ENCODE measurements at places on chromosomes 5 and 9.

DNA sequence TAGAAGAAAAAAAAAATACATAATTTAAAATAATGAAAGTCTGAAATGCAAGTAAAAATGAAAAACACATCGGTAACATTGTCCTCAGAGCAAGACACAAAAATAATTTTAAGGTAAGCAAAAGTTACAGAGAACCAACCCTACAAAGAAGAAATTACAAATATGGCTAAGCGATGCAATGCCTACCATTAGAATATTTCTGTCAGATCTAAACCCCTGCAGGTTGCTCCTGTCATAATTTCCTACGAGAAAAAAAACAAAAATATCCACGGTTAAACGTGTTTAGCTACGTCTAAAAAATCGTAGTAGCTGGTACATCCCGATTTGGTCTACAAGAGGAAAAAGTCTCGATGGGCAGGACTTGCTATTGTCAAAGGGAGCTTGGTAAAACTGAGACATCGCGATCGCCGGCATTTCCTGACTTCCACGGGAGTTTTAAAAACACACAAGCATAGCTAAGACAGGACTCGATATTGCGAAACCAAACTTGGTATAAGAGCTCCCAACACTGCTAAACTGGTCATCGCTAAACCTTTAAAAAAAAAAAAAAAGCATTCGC is 1.1 kb upstream of the ANXA2R start:
- peak; percentile 58 for DNase-seq

- DNase-seq, result no peak
Observed at GRCh38 chr5:9067154-9067553, 478.7 kb downstream of the SEMA5A start.

DNA sequence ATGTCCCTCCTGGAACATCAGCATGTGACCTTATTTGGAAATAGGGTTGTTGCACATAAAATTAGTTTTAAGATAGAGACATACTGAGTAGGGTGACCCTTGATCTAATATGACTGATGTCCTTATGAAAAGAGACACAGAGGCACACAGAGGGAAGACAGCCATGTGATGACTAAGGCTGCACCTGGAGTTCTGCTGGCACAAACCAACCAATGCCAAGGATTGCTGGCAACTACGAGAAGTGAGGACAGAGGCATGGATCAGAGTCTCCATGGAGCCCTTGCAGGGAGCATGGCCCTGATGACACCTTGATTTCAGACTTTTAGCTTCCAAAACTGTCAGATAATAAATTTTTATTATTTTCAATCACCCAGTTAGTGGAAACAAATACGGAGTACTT is 101.9 kb downstream of the FBXL7 start:
- DNase-seq, result no peak

DNA sequence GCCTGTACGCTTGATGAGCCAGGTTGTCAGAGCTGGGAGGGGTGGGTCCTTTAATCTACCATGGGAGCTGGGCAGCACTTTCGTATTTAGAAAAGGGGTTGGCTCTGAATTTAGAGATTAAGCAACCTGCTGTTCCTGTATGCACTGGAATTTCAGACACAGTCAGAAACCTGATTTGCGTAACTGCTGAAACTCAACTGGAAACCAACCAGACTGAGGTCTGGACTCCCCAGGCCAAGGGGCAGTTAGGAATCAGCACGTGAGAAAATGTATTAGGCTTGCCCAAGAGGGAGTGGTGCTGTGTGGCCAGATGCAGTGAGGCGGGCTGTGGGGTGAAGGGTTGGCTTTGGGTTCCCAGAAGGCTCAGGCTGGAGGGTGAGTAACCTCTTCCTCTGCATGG is 235.0 kb downstream of the GOLPH3 start:
- no peak for DNase-seq

- no peak for DNase-seq
Observed at GRCh38 chr9:72271613-72272478, 93.2 kb downstream of the ZFAND5 start.

GRCh38 chr5:31823472-31823871 is 184.5 kb downstream of the PDZD2 start:
- DNase-seq, result no peak

GRCh38 chr5:56822981-56823380 is 7.6 kb downstream of the MAP3K1 start:
- DNase-seq, result no peak

- DNase-seq, result no peak
Observed at GRCh38 chr5:2688586-2688985, 62.9 kb downstream of the IRX2 start.

GRCh38 chr9:86126998-86127972 is 27.9 kb upstream of the GOLM1 start:
- peak; percentile 21 for DNase-seq

DNA sequence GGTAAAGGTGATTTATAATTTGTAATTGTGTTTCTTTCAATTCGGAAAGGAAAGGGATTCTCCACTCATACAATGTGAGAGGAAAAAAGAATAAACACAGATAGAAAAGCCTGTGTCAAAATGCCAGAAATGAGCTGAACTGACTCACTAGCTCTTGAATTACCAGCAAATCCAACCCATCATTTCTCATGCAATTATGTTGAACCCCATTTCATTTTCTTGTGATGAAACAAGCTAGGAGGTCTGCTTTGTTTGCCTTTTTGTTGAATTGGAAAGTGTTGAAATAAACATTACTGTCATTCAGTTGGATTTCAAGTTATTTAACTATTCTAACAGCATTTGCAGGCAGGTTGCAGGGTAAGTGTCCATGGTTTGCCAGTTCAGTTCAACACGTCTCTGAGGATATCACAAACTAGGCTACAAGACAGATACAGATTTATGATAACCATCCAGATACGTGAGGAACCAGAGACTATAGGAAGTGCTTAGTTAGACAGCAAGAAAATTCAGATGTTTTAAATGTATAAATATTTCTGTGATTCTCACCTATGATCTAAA is 547.2 kb downstream of the MAT2B start:
- DNase-seq, result no peak

DNA sequence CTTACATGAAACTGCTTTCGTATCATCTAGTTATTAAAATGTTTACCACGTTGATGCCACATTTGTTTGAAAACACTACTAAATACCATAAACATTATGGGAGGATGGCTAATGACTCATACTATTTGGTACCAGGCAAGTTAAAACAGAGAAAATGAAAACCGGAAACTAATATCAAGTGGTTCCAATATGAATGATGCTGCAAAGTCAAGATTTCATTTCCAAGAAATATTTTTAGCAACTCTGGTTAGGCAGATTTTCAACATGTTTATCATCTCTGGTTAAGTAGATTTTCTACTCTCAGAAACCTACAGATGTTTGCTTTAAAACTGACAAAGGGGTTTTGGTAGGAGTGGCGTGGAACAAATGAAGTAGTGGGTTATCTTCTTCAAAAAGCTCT is 4.9 kb upstream of the F2R start:
- DNase-seq, result no peak

GRCh38 chr5:91266184-91266705 is 116.9 kb downstream of the ARRDC3 start:
- no peak for DNase-seq

GRCh38 chr9:37583522-37584121 is 7.4 kb upstream of the FBXO10 start:
- DNase-seq, result no peak

- no peak for DNase-seq
Observed at GRCh38 chr9:116309900-116310611, 156.5 kb downstream of the PAPPA start.

GRCh38 chr5:5381310-5381913 is 41.1 kb upstream of the ICE1 start:
- DNase-seq, result no peak

DNA sequence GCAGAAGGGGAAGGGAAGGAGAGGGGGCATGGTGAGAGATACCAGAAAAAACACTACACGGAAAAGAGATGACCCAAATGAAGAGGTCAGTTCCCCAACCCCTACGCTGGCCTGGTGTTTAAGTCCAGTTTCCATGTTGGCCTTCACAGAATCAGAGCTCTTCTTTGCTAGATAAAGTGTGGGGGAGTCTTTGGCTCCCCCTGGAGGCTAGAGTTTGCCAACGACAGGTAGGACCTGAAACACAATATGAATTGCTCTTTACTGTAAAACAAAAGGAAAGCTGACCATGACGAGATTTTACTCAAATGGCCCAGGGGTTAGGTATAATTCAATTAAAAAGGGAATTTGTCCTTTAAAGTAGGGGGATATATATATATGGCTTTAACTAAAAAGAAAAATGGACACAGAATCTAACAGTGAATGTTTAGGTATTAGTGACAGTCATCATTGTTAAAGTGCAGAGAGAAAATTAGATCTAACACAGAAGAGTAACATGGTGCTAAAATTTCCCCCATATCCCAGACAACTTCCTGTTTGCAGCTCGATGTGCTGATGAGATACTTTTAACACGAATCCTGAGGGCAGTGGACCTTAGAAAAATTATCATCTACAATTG is 92.0 kb downstream of the SV2C start:
- DNase-seq, result peak; percentile 3

GRCh38 chr9:76219560-76220151 is 174.6 kb downstream of the RFK start:
- no peak for DNase-seq

DNA sequence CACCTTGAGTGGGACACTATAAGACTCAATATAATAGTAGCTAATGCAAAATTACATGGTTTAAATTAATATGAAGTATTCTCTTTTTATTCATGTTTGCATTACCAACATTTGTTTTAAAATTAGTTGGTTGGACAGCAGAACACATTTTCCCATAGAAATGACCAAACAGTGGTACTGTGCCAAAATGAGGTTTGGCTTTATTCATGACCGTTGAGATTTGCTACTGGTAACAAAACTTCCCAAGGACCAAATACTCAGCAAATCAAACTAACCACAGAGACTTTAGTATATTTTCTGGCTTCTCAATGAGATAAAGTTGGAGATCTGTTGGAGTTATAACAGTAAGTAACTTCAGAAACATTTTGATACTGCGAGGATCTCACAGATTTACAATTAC is 637.8 kb upstream of the MEF2C start:
- no peak for DNase-seq

GRCh38 chr5:82859451-82860140 is 217.6 kb downstream of the TMEM167A start:
- no peak for DNase-seq

DNA sequence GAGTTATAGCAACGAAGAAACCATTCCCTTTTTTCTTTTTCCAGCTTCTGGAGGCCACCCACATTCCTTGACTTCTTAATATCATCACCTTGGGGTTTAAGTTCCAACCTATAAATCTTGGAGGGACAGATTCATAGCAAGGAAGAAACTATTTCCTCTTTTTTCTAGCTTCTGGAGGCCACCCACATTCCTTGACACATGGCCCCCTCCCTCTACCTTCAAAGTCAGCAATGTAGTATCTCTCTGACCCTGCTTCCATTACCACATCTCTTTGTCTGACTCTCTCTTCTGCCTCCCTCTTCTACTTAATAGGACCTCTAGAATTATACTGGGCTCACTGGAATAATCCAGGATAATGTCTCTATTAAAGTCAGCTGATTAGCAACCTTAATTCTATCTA is 34.7 kb upstream of the SHISAL2B start:
- DNase-seq, result no peak

DNA sequence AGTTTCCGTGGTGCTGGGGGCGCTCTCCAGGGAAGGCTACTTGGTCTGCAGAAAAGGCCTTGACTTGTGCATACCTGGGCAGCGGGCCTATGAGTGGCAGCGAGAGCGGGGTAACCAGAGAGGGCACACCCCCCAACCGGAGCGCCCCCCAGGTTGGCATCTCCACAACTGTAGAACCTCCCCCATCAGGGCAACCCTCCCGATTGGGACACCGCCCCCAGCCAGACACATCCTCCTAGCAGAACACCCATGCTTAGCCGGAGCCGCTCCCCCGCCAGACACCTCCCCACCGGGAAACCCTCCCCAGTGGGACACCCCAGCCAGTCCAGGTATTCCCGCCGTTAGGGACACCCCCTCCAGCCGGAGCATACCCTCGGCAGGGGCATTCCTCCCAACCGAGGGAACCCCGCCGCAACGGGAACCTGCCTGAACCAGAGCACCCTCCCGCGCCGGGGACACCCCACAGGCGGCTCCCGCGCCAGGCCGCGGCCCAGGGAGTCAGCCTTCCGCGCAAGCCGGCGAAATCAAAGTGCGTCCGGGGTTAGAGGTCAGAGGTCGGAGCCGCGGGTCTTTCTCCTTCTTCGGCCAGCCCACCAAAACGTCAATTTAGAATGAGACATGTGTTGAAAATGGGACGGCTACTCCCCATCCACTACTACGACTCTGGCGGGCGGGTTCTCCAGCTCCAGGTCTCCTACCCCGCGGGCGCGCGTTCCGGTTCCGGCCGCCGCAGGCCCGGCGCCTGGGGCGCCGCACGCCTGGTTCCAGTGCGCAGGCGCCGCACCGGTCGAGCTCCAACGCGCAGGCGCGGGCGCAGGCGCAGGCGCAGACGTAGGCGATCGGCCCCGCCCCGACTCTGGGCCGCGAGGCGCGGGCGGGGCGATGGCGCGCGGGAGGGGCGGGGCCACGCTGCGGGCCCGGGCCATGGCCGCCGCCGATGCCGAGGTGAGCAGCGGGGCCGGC is at the start of gene EHMT1:
Gene EHMT1 (plus strand): TSS at position 901 of the 963 bp plus-strand sequence. CDS start 24 bp downstream, at position 925.
- DNase-seq, result no peak

- no peak for DNase-seq
Observed at GRCh38 chr5:112087222-112087621, 330.2 kb upstream of the NREP start.

DNA sequence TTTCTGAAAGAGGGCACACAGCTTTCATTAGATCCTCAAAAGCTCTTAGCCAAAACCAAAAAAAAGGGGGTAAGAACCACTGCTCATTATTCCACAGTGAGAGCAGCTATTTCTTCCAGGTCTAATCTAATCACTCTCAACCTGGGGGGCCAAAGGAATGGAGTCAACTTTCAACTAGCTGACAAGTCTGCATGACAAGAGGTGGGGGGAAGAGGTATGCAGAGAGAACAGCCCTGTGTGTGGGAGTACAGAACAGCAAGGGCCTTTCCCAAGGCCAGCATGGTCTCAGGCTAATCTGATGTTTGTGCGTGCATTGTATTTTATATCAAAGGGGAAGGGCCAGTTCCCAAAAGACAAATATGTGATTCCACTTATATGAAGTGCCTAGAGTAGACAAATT is 36.9 kb upstream of the PIP5K1B start:
- DNase-seq, result no peak

- DNase-seq, result no peak
Observed at GRCh38 chr9:29556317-29556716, 1983.0 kb upstream of the C9orf72 start.

- no peak for DNase-seq
Observed at GRCh38 chr9:107175041-107175440, 108.0 kb upstream of the RAD23B start.

GRCh38 chr9:109331353-109331752 is 10.5 kb upstream of the EPB41L4B start:
- DNase-seq, result no peak

- no peak for DNase-seq
Observed at GRCh38 chr5:39772307-39772706, 347.5 kb upstream of the DAB2 start.

- no peak for DNase-seq
Observed at GRCh38 chr9:70635790-70636189, 221.3 kb upstream of the KLF9 start.
